Right renal pelvis (tissue), 4 donors: ENCODE measurements at places on chromosomes 3 and 15.

DNA sequence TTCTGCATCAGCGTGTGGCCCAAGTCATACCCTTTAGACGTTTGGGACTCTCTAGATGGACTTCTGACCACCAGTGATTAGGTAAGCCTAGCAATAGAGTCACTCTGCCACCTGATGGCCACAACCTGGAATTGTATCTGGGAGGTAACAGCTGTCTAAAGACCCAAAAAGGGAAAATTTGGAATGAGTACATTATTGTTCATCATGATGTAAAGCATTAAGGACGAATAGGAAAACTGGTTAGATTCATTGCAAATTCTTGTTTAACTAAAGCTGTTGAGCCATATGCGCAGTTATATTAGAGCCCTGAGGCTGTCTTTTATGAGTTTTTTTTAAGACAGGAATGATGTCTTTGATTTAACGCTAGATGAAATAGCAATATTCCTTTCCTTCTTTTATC is 63.6 kb downstream of the FAM81A start:
- no peak for DNase-seq

- DNase-seq = no peak
Measured at GRCh38 chr15:88701561-88702095, 62.8 kb downstream of the ISG20 start.

DNA sequence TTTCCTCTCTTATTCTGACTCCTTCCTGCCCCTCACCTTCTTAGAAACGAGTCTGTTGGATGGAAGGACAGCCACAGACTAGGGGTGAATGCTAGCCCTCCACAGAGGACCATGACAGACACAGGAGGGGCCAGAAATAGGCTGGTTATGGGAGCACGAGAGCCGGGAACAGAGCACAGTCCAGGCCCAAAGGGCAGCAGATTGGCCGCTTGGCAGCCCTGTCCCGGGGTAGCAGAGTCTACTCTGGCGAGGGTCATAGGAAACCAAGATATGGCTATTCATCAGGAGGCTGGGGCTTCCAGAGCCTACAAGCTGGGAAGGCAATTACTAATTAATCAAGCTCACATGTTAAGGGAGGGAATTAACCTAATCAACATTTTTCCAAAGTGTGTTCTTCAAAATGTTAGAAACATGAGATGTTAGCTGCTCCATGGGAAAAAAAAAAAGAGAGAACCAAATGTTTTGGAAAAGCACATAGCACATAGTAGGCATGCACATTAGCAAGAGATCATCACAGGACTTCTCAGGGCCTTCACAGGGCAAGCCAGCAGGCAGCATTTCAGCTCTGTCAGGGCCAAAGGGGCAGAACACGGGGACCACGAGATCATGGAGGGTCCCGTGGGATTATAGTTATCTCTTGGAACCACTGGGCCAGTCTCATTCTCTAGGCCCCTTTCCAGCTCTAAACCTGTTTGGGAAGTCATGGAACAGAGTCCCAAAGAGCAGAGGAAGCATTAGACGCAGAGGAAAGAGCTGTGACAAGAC is 13.3 kb downstream of the SEMA3G start:
- no peak for DNase-seq

DNA sequence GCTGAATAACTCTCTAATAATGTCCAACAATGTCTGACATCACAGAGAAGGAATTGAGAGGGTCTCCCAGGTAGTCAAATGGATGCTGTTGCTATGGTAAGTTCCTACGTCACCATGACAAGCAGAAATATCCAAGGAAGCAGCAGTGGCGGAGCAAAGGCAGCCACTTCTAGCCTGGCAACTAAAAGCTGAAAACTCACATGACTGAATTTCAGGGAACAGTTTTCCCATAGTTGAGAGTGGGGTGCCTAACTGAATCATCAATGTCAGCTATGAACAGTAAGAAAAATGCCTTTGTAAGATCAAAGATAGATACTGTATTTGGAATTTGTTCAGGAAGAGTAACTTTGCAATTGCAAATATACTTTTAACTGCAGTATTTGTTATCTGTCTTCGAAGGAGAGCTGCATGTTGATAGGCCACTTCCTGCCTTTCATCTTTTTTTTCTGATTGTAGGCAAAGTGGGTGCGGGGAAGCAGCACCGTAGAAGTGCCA is 161.7 kb downstream of the BBX start:
- no peak for DNase-seq

- no peak for DNase-seq
Measured at GRCh38 chr3:2771193-2771592, 339.0 kb downstream of the IL5RA start.

GRCh38 chr3:106810300-106810875 is 566.9 kb upstream of the CCDC54 start:
- DNase-seq = no peak

DNA sequence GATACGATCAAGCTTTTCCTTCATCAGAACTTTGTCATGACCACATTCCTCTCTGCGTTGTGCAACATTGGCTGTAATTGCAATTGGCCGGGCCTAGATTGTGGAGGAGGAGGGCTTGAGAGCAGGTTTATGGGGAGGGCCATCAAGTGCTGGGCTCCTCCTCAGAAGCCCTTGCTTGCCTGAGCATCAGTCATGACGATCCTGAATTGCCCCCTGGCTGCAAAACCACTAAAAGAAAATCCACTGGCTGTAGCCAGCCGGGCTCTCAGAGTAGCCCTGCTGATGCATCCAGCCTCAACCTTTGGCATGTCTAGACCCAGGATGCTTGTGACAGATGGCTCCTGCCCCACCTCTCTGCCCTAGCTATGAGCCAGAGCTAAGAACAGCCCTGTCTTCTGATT is 13.4 kb upstream of the TRH start:
- no peak for DNase-seq
